ENCODE measurements at places on chromosomes 3 and 15.

DNA sequence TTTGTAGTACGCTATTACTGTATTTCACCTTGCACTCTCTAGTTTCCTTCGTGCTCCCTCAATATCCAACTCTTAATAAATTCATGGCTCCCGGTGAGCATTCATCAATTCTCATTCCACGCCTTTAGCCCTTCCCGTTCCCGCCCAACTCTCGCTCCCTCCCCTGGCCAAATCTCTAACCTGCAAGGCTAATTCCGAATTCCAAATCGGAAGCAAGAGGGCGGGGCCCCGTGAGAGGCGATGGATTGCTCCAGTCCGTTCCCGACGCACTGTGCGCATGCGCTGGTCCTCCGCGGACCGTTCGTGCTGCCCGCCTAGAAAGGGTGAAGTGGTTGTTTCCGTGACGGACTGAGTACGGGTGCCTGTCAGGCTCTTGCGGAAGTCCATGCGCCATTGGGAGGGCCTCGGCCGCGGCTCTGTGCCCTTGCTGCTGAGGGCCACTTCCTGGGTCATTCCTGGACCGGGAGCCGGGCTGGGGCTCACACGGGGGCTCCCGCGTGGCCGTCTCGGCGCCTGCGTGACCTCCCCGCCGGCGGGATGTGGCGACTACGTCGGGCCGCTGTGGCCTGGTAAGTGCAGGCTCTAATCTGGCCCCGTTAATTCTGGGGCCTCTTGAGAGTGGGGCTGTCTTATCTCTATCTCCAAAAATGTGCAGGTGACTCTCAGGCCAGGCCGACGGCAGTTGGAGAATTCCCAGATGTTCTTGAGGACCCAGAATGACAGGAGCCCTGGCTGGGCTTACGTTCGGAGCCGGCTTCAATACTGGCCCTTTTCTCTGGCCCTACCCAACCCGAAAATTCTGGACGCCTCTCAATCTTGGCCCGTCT is at the start of gene OPA1:
Gene OPA1, plus strand, starts transcription at position 368 of the 827 bp plus-strand sequence. Its CDS starts 170 bp downstream, at position 538.
- DNase-seq: peak; percentile 77

- no peak for DNase-seq
Measured at GRCh38 chr15:91070872-91071271, 29.2 kb upstream of the SV2B start.

DNA sequence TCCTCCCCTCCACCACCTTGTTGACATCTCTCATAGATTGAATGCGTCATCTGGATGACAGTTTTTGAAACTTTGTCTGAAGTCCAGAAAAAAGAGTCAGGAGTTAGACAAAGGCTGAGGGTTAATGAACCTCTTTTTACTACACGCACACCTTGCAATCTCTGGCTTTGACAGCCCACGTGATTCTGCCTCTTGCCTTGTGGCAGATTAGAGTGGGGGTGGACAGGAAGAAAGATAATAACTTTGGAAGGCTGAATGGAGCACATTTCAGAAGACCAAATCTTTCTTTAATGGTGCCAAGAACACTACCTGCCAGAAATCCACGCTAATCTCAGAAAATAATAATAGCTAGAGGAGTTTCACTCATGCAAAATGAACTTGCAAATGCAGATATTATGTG is 327.9 kb upstream of the TRIM42 start:
- no peak for DNase-seq

GRCh38 chr3:139534455-139534812 is 5.1 kb downstream of the RBP1 start:
- no peak for DNase-seq

DNA sequence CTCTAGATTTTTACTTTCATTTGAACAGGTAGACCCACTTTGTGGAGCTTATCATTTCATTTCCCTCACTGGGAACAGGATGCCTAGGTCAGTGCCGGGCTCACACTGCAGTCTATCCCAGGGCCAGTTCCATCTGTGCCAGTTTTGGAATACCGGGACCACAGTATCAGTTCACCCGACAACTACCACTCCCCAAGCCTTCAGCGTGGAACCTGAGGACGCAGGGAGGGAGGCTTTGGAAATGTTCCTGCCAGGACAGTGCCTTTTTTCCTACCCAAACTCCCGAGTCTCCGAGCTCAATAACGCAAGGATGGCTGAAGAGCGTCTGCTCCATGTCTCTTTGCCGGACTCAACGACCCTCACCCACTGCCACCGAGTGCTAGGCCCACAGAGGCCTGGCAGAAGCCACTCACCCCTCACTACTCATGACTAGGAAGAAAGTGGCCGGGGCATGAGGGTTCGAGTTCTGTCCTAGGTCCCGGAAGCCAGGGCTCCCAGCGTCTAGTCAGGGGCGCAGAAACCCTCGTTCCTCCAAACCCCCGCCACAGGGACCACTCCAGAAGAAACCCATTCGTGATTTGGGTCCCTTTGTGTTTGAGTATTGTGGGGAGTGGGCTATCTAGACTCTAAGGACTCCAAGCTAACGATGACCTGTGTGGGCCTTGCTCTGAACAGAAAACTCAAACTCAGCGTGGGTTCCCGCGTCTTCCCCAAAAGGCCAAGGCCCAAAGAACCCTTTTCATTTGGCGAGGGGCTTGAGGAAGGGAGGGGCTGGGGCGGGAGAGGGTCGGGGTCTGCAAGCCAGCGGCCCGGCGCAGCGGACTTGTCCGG is 11.4 kb downstream of the ZIC1 start:
- no peak for DNase-seq

DNA sequence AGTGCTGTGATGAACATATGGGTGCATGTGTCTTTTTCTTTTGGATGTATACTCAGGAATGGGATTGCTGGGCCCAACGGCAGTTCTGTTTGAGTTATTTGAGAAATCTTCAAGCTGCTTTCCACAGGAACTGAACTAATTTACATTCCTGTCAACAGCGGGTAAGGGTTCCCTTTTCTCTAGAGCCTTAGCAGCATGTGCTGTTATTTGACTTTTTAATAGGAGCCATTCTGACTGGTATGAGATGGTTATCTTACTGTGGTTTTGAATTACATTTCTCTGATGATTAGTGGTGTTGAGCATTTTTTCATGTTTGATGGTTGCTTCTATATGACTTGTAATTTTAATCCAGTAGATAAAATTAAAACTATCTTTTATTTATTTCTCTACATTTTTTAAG is 1168.6 kb upstream of the ALCAM start:
- no peak for DNase-seq

DNA sequence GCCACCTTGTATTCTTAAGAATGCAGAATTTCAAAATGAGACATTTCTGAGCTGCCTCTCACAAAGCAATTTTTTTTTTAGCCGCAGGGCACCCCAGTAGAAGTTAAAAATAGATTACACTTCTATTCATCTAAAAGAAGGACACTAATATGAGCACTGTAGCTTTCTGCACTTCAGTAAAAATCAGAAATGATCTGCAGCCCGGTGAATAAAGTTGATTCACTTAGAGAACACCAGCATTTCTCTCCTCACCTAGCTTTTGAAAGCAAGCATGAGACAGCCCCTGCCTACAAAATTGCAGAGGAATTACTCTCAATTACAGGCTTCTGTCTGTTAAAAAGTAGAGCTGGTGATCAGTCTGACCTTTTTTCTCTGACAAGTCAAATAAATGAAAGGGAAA is 1062.4 kb downstream of the FHIT start:
- DNase-seq: no peak

GRCh38 chr15:41435037-41435786 is 18.3 kb downstream of the RTF1 start:
- DNase-seq: no peak

DNA sequence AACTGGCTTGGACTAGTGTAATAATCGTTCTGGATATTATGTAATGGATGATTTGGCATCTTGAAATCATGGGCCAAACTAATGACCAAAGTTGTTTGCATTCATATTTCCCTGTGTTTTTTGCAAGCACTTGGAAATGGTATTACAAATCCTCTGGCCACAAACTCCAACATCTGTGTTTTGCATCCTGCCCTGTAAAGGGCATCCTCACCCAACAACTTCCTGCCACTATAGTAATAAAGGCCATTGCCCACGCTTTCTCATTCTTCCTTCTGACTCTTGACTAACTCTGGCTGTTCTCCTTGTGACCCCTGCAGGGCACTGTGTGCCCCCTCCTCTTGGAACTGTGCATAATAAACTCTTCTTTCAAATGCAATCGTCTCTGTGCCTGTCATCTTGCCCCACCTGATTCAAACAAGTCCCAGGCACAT is 25.4 kb upstream of the PSMD6 start:
- DNase-seq: no peak

- no peak for DNase-seq
Measured at GRCh38 chr3:165669504-165669903, 167.7 kb downstream of the BCHE start.

- DNase-seq: no peak
Measured at GRCh38 chr15:89091627-89092220, 3.5 kb downstream of the ABHD2 start.

DNA sequence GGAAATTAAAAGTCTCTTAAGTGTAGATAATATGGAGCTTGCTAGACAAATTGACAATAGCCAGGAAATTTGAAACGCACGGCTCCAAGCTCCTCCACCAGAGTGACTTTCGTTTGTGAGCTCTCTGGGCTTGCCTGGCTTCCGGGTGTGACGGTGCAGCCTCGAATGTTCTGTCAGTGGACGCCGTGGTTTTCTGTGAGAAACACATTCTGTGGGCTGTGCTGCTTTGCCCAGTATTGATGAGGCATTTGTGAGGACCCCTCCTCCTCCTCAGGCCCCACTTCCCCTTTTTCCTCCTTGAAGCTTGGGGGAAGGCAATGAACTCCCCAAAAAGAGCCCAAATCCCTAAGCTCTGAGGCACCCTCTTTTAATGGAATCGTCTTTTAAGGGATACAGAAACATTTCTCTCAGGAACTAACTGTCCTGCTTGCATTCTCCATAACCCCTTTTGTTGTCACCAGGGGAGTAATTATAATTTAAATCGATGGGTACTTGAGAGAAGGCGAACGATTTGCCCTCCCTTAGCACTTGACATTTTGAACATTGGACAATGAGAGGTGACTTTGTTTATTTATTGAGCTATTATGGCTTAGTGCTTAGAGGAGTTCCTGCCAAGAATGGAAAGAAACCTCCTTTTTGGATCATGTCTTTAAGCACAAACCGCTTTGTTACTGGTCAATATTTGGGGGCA is 40.8 kb downstream of the POLR2M start:
- DNase-seq: no peak

- no peak for DNase-seq
Measured at GRCh38 chr15:68488290-68488689, 56.3 kb upstream of the ITGA11 start.

- DNase-seq: no peak
Measured at GRCh38 chr3:126438186-126438585, 37.5 kb downstream of the ZXDC start.

DNA sequence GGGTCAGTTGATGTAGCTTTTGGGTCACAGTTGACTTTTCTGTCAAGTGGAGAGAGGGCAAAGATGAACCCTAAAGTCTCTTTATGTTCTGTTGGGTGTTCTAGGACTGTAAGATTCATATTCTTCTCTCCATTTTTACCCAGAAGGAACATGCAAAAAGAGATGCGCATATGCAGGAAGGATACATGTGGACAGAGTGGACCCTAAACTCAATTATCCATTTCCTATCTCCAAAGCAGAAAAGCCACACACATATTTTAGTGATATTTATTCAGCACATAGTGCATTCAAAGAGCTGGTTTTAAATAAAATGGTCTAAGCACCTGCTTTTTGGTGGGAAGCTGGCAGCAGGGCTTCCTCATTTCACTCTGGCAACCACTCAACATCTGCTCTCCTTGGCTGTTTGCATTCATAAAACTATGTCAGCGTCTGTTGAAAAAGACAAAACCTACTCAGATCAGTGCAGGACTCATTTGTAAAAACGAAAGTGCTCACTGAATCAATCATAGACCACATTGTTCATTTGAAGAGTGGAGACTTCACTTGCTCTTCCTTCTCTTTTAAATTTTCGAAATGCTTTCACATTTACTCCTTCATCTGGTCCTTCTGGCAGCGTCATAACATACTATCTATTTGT is 96.6 kb downstream of the SEMA6D start:
- DNase-seq: no peak

GRCh38 chr3:15637131-15637951 is 35.8 kb downstream of the BTD start:
- DNase-seq: no peak

- no peak for DNase-seq
Measured at GRCh38 chr3:62028236-62028635, 345.1 kb downstream of the FEZF2 start.

DNA sequence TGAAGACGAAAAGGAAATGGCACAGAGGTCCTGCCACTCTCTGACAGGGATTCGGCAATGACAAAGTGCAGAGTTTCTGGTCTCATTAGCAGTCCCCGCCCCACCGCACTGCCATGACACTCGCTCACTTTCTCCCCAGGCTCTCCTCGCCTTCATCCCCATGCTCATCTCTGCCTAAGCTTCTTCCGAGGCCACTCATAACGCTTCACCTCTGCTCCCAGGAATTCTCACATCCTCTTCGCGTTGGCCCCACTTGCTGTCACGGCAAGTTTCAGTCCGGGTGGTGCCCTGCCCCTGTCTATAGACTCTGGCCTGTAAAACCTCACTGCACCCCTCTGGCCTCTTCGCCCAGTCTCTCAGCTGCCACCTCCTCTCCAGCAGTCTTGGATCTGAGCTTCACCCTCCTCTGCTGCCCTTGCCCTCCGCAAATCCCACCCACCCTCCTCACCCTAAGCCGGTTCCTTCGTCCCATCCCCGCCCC is 654 bp downstream of the RUBCN start:
- no peak for DNase-seq

- no peak for DNase-seq
Measured at GRCh38 chr15:46996359-46996758, 720.9 kb upstream of the SEMA6D start.

- no peak for DNase-seq
Measured at GRCh38 chr3:127350172-127351050, 62.6 kb upstream of the PRR20G start.

DNA sequence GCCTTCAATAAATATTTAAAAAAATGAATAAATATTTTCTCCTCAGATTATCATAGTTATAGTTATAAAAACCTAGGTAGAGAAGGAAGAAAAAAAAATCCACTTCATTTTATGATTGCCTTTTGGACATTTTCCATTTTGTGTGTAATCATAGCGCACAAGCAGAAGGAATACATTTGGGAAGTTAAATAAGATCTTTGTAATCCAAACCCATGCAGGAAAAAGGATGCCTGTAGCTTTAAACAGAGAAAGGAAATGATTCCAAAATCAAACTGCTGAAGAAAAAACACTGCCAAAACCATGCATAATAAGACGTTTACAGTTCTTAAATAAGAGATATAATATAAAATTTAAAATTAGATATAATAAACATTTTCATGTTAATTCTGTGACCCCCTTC is 7.4 kb upstream of the CCDC54 start:
- no peak for DNase-seq

- no peak for DNase-seq
Measured at GRCh38 chr3:192901435-192901834, 16.2 kb downstream of the MB21D2 start.

- DNase-seq: no peak
Measured at GRCh38 chr15:74540161-74540760, 759 bp upstream of the ARID3B start.

- DNase-seq: no peak
Measured at GRCh38 chr3:140342668-140343067, 335.2 kb upstream of the TRIM42 start.

- DNase-seq: no peak
Measured at GRCh38 chr15:69686626-69687025, 234.0 kb downstream of the RPLP1 start.
